ENCODE measurements at places on chromosomes 7 and 10.

DNA sequence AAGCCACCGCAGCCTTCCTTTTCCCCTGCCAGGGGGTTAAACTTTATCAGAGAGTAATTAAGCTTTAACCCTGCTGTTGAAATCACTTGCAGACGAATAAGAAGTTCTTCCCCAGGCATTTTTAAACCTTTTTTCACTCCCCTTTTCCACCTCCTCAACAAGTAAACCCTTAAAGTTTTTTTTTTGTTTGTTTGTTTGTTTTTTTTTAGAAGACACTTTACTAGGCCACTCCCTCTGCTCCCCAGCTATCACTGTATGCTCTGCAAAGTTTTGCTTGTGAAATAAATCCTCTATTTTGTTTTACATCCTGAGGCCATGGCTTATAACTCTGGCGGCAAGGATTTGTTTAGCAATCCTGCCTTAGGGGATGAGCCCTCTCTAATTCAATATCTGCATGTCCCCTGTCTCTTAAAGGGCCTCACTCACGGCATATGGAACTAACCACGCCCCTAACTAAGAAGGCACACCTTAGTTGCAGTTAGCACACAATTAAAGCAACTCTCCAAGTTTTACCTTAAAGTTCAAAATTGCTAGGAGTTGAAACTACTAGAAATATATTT, 1354.7 kb upstream of the LRRTM3 start:
- DNase-seq, result peak; percentile 51

- peak; percentile 51 for DNase-seq
These were observed 40.1 kb downstream of the PALD1 start for GRCh38 chr10:70518695-70519094.

- DNase-seq, result no peak
These were observed 20.3 kb downstream of the CHAT start for GRCh38 chr10:49634069-49634660.

GRCh38 chr7:55144333-55145317, 125.8 kb downstream of the EGFR start:
- no peak for DNase-seq

- DNase-seq, result no peak
These were observed 33.4 kb upstream of the WASL start for GRCh38 chr7:123782071-123782798.

- DNase-seq, result no peak
These were observed 659.6 kb downstream of the AUTS2 start for GRCh38 chr7:70257921-70258320.

GRCh38 chr7:84693483-84693882, 493.4 kb downstream of the SEMA3D start:
- DNase-seq, result no peak

DNA sequence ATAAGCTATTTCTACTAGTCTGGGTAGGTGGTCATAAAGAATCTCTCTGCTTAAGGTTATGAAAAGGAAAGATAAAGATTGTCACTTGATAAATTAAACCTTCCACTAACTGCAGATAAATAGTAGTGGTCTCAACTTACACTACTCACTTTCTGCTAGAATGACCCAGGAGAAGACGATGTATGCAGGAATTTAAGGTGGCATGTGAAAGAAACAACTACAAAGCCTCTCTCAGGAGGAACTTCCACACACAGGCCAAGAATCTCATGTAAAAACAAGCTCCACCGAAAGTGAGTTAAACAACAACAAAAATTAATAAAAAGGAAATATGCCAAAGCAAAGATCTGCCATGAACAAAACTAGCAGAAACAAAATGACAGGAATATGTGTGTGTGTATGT, 165.4 kb downstream of the CDC14C start:
- no peak for DNase-seq

GRCh38 chr7:140990193-140990962, 24.4 kb downstream of the MRPS33 start:
- DNase-seq, result no peak

DNA sequence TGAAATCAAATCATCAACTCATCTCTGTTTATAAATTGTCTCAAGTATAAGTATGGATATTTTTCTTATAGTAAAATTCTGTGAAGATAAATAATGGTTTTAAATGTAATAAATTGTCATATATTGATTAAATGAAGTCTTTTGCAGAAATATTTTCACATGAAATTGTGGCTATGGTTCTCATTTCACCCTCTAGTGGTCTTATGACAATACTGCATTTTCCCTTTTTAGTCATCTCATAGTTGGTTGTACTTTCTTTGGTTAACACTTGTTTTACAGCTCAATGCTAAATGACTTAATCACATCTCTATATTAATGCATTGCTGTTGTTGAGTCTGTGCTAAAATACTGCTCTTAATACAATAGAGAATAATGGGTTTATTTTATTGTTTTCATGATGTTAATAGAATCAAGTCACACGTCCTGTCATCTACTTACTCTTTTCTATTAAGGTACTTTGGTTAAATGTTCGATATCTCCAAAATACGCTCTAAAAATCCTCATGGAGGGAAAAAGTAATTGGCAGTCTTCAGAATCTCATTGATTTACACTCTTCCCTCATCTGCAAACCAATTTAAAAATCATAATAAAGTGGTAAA, 38.0 kb upstream of the CACNA2D1 start:
- DNase-seq, result peak; percentile 11

- DNase-seq, result no peak
These were observed 146.0 kb upstream of the ADO start for GRCh38 chr10:62658516-62658915.

DNA sequence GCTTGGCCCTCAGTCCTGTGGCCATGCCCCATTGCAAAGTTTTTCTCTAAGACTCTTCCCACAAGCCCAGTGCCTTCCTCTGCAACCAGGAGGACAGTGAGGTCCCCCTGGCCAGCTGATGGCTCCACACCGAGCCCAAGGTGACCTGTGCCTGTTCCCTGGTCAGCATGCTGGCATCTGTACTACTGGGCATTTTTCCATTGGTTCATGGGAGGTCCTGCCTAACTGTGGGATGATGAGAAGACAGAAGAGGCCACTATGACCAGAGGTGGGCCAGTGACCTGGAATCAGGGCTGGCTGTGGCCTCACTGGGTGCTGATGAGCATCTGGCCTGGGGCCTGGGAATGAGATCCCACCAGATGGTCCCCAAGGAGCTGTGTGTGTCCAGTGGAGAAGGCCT, 20.2 kb downstream of the CALML3 start:
- no peak for DNase-seq

DNA sequence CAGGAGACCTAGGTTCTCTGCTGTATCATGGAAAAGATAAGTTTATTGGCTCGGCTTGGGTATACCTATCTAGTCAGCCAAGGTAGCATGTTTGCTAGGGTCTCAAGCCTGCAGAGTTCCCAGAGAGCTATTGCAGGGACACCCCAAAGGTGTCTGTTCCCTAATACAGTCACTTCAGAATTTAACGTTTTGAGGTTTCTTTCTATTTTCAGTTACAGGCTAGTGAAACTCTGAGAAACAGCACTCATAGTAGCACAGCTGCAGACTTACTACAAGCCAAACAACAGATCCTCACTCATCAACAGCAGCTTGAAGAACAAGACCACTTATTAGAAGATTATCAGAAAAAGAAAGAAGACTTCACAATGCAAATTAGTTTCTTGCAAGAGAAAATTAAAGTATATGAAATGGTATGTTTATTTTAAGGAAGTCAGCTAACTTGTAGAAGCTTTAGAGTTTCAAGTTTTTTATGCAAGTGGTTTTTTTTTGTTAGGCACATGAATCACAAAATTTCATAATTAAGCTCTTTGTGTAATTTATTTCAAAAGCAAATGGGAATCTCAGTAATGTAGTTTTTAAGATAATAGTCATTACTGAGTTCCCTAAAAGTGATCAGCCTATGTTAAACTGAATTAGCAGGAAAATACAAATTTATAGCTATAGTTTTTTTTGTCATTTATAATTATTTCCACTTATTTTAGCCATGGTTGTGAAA, 54.9 kb downstream of the AKAP9 start:
- DNase-seq, result no peak

DNA sequence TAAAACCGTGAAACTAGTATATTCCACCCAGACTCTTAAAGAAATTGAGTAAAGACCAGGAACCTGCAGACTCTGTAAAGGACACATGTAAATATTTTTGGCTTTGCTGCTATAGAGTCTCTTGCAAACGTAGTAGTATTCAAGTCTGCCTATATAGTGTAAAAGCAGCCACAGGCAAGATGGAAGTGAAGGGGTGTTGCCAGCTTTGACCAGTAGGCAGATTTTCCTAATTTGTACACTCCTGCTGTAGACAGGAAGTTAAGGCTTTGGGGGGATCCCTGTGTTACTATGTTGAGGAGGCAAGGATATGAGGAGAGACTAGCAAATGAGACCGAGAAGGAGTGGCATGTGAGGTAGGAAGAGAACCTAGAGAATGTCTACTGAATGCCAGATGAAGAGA, 27.7 kb downstream of the WAC start:
- no peak for DNase-seq

GRCh38 chr7:157355784-157356511, 19.1 kb downstream of the DNAJB6 start:
- DNase-seq, result no peak

DNA sequence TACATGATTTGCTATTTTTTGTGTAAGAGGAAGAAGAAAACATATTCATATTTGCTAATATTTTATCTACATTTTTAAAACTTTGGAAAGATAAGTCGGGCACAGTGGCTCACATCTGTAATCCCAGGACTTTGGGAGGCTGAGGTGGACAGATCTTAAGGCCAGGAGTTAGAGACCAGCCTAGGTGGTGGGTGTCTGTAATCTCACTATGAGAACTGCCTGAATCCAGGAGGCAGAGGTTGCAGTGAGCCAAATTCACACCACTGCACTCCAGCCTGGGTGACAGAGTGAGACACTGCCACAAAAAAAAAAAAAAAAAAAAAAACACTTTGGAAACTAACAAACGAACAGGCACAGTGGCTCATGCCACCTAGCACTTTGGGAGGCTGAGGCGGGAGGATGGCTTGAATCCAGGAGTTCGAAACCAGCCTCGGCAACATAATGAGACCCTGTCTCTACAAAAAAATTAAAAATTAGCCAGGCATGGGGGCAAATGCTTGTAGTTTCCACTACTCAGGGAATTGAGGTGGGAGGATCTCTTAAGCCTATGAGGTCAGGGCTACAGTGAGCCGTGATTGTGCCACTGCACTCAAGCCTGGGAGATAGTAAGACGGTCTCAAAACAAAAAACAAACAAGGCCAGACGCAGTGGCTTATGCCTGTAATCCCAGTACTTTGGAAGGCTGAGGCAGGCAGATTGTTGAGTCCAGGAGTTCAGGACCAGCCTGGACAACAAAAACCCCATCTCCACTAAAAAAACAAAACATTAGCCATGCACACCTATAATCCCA, 25.6 kb downstream of the HERC4 start:
- DNase-seq, result no peak

DNA sequence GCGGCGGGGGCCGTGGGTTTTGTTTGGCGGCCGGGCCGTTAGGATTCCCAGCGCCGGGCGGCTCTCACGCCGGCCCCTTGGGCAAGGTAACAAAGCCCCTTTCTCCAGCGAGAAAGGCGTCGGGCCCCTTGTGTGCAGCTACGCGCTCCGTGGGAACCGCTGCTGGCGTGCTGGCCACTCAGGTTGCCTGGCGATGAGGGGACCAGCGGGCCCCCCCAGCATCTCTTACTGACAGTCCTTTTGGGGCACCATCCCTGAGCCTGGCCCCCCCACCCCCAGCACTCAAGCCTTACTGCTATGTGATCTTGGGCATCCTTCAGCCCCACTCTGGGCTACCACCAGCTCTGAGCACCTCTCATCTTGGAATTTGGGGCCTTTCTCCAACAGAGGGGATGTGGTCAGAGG, 1.8 kb downstream of the LFNG start:
- no peak for DNase-seq

DNA sequence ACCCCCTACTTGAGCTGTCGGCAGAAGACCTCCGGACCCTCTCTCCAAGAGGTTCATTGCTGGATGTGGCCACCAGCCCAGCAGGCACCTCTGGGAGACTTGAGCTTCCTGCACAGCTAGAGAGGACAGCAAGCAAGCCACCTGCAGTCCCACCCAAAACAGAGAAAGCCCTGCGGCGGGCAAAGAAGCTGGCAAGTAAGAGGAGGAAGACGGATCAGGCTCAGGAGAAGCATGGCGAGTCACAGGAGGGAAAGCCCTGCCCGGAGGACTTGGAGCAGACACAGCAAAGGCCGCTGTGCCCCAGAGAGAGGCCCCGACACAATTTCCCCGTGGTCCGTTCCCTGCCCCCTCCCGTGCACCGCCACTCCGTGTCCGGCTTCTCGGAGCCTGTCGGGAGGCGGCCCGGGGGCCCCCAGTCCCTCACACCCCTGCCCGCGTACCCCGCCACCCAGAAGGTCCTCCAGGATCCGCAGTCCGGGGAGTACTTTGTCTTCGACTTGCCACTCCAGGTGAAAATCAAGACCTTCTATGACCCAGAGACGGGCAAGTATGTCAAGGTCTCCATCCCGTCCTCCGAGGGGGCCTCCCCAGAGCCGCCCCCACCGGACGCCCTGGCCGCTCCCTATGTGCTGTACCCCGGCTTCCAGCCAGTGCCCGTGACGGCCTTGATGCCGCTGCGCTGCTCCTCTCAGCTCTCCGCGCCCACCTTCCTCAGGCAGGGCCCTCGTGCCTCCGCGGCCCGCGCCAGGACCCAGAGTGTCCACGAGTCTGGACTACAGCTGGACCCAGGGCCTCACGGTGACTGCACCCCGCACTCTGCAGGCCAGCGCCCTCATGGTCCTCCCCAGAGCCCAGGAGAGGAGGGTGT, 27.2 kb downstream of the C10orf71 start:
- no peak for DNase-seq

GRCh38 chr7:140005341-140005740, 57.4 kb downstream of the PARP12 start:
- DNase-seq, result no peak

GRCh38 chr7:2048006-2048405, 184.7 kb downstream of the MAD1L1 start:
- no peak for DNase-seq

Data from HT1080 (cell line).